ENCODE measurements at places on chromosomes 4 and X.
A peak's percentile ranks its signal among the peaks of the same experiment; 100 is the strongest.

GRCh38 chr4:185019456-185020292 lies 1.4 kb downstream of the HELT start:
- DNase-seq, result peak; percentile 41

GRCh38 chr4:14072506-14072905 lies 445.0 kb upstream of the BOD1L1 start:
- no peak for DNase-seq

DNA sequence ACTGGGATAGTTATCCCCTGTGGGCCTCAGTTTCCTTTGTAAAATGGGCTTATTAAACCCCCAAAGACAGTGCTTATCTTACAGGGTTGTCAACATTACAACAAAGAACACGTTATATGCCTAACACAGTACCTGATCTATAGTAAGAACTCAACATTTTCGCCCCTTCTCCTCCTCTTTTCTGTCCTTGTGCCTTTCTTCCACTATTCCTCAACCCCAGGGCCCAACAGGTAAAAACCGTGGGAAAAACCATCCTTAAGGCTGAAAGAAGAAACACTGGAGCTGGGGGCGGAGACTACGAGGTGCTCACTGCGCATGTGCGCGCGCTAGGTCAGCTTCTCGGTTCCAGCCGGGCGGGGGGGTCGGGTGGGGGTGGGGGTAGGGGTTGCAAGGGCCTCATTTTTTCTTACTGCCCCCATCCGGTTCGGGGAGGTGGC lies 426 bp upstream of the XIAP start:
- DNase-seq, result no peak

DNA sequence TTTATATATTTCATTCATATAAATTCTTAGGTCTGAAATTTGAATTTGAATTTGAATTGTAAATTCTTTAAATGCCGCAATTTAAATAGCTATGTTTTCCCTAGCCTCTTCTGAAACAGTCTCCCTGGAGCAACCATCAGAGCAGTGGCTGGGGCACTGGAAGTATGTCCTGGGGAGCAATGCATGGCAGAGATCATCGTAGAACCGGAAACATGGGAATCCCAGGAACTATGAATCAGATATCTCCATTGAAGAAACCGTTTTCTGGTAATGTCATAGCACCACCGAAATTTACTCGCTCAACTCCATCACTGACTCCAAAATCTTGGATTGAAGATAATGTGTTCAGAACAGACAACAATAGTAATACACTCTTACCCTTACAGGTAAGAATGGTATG lies 4.9 kb downstream of the CPEB2 start:
- no peak for DNase-seq

DNA sequence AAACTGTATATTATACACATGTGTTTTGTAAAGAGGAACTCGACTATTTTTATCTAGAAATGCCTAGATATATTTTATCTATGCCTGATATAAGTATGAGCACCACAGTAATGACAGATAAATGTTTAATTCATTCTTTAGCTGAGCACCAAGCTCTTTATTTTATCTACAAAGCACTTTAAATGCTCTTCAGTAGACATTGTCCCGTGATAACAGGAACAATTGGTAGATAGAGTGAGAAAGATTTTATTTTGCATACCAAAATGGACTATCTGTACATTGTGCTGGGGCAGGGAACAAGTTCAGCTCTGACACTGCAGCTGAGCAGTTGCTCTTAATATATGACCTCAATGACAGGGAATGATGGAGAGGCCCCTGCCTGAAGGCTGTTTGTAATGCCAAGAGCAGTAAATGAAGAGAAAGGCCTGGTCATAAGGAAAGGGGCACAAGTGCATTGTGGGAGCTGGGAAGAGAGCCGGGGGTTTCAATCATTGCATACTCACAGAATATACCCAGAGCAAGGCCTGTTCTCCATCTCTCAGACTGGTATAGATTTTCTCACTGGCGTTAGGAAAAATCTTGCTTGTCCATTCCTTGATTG lies 57.3 kb downstream of the SEPTIN11 start:
- no peak for DNase-seq

DNA sequence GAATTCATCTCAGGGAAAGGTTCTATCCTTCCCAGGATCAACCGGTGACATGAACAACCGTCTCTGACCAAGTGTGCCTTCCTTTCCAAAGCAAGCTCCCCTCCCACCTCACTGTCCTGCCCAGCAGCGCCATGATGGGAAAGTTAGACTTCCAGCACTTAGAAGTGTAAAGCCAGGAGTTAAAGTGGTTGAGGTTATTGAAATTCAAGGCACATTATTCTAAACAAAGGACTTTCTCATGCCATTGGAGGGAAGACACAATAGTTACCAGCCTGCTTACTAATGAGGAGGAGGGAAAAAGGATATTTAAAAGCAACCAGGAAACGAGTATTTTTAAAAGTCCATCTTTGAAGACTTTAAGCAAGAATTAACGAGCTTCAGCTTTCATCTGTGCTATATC lies 96.8 kb downstream of the NSUN7 start:
- DNase-seq, result peak; percentile 29

GRCh38 chr4:118836301-118837120 lies 585 bp upstream of the SEC24D start:
- DNase-seq, result peak; percentile 78

GRCh38 chr4:4480685-4481398 lies 61.0 kb downstream of the STX18 start:
- DNase-seq, result peak; percentile 73

- no peak for DNase-seq
These were observed 876 bp downstream of the MPP1 start for GRCh38 chrX:154804261-154804956.

DNA sequence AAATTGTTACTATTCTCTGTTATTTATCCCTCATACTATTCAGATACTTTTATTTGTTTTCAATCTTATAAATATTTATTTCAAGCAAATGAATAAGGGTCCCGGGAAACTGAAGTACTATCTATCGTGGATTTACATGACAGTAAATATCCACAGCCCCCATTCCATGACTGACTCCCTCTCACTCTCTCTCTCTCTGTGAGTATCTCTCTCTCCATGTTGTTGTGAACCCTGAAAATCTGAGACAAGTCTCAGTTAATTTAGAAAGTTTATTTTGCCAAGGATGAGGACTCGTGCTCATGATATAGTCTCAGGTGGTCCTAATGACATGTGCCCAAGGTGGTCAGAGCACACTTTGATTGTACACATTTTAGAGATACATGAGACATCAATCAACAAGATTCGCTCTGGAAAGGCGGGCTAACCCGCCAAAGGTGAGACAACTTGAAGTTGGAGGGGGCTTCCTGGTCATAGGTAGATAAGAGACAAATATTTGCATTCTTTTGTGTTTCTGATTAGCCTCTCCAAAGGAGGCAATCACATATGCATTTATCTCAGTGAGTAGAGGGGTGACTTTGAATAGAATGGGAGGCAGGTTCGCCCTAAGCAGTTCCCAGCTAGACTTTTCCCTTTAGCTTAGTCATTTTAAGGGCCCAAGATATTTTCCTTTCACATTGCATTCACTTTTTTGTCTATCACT lies 986.4 kb downstream of the NLGN4X start:
- no peak for DNase-seq

DNA sequence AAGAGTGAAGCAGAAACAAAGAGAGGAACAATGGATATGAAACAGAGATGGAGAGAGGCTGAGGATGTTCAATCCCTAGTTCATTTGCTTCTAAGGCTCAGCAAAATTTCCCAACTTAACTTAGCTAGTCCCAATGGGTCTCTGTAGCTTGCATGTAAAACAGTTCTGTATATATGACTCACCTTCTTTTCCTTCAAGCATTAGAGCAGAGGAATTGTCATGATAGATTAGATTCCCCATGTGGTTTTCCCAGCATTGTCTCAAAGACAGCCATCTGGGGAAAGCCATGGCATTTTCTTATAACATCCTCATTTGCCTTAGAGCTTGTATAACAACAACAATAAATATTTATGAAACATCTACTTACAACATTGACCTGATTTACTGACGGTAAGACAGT lies 93.9 kb upstream of the GATB start:
- DNase-seq, result peak; percentile 19

- no peak for DNase-seq
These were observed 50.8 kb upstream of the GNPDA2 start for GRCh38 chr4:44777115-44777514.

DNA sequence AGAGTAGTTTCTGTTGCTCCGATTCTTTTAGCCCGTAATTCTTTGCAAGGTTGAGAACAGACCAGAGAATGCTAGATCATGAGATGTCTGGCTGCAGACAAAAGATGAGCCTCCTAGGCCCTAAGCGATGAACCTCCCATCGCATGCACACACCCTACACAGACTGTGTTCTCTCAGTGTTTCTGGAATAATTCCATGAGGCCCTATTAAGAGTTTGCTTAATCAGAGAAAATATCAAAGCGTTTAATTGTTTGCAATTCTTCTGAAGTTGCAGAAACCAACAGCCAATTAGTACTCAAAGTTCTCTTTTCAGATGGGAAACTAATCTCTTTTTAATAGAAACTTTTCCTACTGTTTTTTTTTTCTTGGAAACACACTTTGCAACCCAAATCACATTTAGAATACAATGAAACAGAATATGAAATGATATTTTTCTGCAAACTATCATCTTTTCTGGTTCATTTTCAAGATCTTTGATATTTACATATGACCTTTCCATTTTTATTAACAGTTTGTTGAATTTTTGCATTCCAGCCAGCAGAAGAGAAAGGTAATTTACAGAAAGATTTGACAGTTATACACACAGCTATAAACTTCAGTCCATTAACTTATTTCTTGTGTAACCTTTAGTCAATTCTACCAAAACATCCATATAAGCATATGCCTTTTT lies 1525.6 kb downstream of the ARAP2 start:
- DNase-seq, result no peak

GRCh38 chrX:153922932-153923857 lies 2.9 kb downstream of the ARHGAP4 start:
- peak; percentile 81 for DNase-seq

- DNase-seq, result no peak
These were observed 1.8 kb upstream of the EXOSC9 start for GRCh38 chr4:121799208-121799823.

DNA sequence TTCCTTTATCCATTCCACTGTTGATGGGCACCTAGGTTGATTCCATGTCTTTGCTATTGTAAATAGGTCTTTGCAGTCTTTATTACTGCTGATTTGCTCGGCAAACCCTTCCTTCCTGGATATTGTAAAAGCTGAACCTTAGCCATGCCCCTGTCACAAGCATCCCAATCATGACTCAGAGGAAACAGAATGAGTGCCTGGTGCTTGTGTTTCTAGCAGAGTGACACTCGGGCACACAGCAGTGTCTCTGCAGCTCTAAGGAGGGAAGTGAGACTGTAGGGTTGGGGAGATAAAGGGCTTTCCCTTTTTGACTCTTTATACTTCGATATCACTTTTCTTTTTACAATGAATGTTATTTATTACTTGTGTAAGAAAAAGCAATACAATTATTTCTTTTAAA lies 83.3 kb downstream of the AKAP4 start:
- DNase-seq, result no peak

- DNase-seq, result no peak
These were observed 199.7 kb downstream of the CEP135 start for GRCh38 chr4:56148428-56148827.

DNA sequence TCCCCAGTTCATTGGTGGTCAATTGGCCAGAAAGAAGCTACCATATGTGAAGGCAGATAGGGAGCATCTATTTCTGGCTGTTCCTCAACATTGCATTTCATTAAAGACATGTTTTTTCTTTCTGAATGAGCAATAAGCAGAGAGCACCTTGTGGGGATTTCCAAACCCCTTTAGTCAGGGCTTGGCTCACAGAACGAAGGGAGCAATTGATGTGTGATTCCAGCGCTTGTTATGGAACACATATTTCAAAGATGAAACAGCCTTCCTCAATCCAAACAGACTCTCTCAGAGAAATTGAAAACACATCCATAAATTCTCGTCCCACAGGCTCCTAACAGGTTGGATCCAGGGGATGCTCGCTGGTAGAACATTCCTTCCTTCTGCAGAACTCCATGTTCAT lies 84.1 kb downstream of the CLCN4 start:
- DNase-seq, result peak; percentile 68

- no peak for DNase-seq
These were observed 19.2 kb upstream of the TLR1 start for GRCh38 chr4:38823766-38824165.

- no peak for DNase-seq
These were observed 82.3 kb downstream of the DNAAF6 start for GRCh38 chrX:107288676-107289075.

DNA sequence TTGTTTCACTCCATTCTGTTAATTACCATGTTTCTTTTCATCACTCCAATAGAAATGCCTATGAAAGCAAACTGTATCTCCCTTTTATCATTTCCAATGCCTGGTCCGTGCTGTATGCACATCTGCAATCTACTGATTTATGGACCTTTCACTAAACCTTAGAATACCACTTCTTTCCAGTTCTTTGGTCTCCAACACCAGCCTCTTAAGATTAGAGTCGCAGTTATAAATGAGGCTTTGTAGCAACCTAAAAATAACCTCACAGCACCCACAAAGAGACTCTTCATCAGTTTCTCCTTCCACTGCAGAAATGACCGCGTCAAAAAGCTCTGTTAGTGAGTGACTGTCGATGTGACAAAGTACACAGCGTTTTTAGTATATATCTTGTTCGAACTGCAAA lies 282.6 kb downstream of the ADGRA3 start:
- DNase-seq, result no peak

GRCh38 chr4:168177546-168178149 lies 85.3 kb downstream of the ANXA10 start:
- no peak for DNase-seq
